Smooth muscle cell of the brain vasculature (primary cell): ENCODE measurements at places on chromosomes 2 and 18.
A peak's percentile ranks its signal among the peaks of the same experiment; 100 is the strongest.

DNA sequence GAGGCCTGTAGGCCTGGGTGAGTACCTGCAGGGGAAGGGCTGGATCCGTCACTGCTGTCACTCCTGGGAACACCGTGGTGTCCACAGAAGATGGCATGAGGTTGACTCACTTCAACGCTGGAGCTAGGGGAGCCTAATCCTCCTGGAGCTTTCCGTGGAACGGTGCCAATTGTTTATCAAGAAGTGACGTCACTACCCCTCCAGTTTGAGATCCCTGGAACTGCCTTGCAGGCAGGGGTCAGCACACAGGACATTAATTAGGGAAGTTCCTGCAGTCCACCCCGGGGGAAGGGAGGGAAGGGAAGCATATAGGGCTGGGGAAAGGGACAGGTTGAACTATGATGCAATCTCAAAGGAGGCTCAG is 408.6 kb downstream of the GALR1 start:
- DNase-seq, result no peak

DNA sequence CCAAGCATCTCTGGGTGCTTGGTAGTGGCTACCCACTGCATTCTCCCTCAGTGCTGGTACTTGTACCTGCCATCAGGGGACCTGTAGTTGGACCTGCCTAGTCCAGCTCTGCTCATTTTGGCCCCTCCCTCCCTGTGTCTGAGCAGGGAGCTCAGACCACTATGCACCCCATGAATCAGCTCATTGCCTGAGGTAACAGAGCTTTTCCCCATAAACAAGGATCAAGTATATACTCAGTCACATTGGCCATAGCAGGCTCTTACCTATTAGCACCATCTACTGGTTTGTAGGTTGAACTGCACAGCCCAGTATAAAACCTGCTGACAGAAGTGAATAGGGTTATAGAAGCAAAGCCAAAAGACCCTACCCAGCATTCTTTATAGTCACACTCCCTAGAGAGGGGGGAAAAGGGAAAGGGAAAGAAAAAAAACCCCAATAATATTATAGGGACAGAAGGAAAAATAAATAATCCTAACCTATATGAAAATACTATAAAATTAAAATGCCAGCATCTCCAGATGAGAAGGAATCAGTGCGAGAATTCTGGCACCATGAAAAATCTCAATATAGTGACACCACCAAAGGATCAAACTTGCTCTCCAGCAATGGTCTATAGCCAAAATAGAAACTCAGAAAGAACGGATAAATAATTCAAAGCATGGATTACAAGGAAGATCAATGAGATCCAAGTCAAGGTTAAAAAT is 6.9 kb upstream of the FLACC1 start:
- DNase-seq, result no peak

DNA sequence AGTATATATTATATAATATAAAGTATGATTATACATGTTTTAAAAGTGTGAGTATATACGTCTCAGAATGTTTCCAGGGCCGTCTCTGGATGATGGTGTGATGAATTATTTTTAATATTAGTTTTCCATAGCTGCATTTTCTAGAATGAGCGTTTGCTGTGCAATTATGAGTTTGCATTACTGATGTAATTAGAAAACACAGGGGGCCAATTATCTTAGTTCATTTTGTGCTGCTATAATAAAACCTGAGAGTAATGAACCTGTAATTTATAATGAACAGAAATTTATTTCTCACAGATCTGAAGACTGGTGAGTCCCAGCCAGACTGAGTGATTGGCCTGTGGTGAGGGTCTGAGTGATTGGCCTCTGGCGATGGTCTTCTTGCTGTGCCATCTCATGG is 4.0 kb upstream of the HJURP start:
- no peak for DNase-seq

DNA sequence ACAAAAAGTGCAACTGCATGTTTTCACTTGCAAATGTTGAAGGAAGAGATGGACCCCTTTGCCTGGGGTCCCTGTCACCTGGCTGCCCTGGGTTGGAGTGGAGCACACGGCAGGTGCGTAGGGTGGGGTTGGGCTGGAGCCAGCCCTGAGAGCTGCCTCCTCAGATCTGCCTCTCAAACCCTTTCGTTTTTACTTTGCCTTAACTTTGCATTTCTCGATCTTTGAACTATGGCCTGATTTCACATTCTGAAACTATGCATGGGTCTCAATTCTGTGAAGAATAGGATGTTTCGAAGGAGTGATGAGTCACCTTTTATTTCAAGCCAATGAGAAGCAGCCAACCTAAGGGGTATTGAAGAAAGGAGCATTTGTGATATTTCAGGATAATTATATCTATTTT is 132.8 kb downstream of the ACOXL start:
- no peak for DNase-seq

- DNase-seq, result no peak
Measured at GRCh38 chr18:46152436-46152807, 48.2 kb downstream of the HAUS1 start.

GRCh38 chr2:185291035-185291647 is 447.5 kb upstream of the FSIP2 start:
- DNase-seq, result no peak

DNA sequence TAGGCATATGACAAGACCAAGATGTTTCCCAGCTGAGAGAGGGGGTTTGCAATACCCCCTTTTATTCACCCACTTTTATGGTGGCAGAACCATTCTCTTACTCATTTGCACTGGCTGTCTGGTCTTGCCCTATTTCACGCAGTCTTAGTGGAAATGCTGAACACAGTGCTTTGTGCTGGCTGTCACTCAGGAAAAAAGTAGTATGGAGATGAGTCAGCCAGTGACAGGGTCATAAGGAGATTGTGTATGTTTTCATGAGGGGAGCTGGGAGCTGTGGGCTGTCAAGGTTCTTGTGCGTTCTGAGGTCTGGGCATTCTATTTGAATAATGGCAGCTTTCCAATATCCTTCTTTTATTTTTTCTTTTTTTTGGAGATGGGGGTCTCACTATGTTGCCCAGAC is 10.9 kb upstream of the CNRIP1 start:
- no peak for DNase-seq

DNA sequence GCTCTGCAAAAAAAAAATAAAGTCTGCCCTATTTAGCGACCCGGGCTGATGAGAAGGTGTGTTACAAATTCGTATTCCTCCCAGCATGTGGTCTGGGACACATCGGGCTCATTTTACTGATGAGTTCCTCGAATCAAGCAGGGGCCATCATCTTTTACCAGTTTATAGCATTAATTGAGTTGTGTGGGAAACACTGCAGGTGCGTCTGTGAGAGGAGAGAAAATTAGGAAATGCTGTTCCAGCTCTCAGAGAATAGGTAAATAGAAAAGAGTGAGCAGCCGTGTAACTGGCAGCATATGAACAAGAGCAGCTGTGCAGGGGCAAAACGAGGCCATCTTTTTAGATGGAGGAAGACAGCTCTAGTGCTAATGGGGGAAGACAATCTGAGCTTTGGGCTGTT is 216.7 kb downstream of the SETBP1 start:
- DNase-seq, result no peak

GRCh38 chr18:34718610-34719009 is 8.5 kb downstream of the DTNA start:
- no peak for DNase-seq

GRCh38 chr18:72542984-72543356 is 1.2 kb downstream of the CBLN2 start:
- no peak for DNase-seq

- no peak for DNase-seq
Measured at GRCh38 chr2:195413422-195413821, 243.6 kb upstream of the SLC39A10 start.

- DNase-seq, result no peak
Measured at GRCh38 chr2:111634995-111635538, 248.9 kb downstream of the ANAPC1 start.

- DNase-seq, result no peak
Measured at GRCh38 chr2:219045937-219046550, 4.7 kb upstream of the CFAP65 start.

- no peak for DNase-seq
Measured at GRCh38 chr2:209322905-209323512, 100.8 kb upstream of the MAP2 start.

DNA sequence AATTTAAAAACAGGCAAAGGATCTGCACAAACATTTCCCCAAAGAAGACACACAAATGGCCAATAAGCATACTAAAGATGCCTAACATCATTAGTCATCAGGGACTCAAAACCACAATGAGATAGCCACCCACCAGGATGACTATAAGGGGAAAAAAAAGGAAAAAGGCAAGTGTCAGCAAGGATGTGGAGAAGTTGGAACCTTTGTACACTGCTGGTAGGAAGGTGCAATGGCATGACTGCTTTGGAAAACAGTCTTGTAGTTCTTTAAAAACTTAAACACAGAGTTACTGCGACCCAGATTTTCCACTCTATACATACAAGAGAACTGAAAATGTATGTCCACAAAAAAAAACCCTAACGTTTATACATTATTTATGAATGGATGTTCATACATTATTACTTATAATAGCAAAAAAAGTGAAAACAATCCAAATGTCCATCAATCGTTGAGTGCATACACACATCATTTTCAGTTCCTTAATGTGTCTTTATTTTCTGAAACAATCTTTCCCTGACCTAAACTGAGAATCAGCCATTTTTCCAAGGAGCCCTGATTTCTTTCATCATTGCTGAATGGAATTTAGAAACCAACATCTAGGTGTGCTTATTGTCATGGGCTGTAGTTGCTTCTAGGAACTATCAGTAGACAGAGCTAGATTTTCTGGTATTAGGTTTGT is 64.7 kb upstream of the TLK1 start:
- peak; percentile 35 for DNase-seq

- DNase-seq, result no peak
Measured at GRCh38 chr2:85312404-85312803, 15.4 kb downstream of the TGOLN2 start.

- no peak for DNase-seq
Measured at GRCh38 chr18:73679941-73680712, 467.5 kb downstream of the FBXO15 start.

- DNase-seq, result no peak
Measured at GRCh38 chr2:22904126-22904684, 480.8 kb upstream of the KLHL29 start.

DNA sequence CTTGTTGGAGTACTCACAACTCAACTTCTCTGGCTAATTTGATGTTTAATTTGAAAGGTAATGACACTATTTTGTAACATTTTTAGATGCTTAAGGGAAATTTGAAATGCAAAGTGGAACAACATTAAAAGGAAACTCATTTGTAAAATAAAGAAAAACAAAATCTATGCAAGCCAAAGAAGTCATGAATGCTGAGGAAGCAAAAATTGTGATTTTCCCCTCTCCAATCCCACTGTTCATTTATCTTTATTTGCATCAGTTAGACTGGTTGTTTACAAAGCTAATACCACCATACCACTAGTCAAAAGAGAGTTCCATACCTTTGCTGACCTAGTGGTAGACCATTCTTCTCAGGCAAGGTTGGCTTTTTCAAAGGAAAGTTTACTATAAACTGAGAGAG is 2.2 kb upstream of the B4GALT6 start:
- DNase-seq, result no peak

- DNase-seq, result no peak
Measured at GRCh38 chr2:85385746-85386145, 24.4 kb downstream of the CAPG start.

- DNase-seq, result no peak
Measured at GRCh38 chr2:1850031-1850430, 105.7 kb upstream of the PXDN start.

DNA sequence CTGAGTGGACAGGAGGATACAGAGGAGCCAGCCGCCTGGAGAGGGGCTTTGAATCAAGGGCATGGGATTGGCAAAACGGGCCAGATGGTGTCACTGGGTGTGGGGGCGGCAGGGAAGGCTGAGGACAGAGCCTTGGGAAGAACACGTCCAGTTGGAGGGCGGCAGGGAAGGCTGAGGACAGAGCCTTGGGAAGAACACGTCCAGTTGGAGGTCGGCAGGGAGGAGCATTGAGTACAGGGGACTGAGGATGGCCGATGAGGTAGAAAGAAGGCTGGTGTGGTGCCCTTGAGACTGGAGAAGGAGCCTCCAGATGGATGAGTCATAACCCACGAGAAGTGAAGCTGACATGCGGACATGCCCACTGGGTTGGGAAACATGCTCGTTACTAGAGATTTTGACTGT is 4.5 kb downstream of the HES6 start:
- no peak for DNase-seq

DNA sequence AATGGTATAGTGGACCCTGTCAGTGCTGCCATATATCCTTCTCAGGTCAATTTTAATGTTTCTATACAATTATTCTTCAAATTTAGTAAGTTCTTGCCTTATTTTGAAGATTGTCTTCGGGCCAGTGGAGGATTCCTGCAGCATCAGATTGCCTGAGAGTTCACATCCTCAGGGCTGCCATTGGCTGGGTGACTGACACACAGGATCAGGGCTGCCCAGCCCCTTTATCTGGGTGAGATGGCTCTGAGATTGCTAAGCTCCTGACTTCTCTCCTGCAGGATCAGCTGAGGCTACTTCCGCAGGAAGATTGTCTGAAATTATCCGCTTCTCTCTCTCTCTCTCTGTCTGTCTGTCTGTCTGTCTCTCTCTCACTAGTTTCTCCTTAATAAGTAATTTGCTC is 567.4 kb downstream of the TSN start:
- no peak for DNase-seq

- DNase-seq, result no peak
Measured at GRCh38 chr2:202639231-202639630, 4.5 kb downstream of the FAM117B start.

GRCh38 chr2:106745468-106745867 is 140.5 kb downstream of the ST6GAL2 start:
- DNase-seq, result no peak

DNA sequence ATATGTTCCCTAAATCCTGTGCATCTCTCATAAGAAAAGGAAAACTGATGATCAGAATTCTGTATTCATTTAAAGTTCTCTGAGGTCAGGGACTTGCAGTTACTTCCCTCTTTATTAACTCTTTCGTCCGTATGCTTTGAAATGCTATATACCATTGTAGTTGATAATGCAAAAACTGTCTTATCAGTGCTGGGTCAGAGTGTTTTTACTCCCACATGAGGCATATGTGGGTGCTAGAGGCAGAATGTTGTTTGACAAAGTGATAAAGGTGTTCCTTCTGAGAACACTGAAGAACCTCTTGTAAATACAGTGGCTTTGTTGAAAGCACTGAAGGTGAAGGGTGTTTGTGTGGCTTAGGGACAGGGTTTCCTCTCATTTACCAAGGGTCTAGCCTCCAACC is 136.5 kb upstream of the NFATC1 start:
- DNase-seq, result no peak

DNA sequence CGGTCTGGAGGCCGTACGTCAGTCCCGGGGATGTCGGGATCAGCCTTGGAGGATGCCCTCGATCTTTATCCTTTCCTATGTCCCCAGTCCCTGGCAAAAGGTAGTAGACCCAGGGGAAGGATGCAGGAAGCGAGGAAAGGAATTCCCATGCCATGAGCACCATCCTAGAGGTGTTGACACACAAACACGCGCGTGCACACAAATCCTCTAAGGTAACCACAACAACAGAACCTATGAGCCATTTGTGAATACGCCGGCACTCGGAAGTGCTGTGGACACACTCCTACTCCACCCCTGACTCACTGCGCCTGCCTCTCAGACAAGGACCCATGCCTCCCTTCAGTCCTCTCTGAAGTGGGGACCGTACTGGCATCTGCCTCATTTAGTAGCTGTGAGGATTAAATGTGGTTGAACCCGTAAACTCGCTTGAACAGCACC is 11.3 kb upstream of the MLPH start:
- no peak for DNase-seq
